GM10248 (cell line): ENCODE measurements at places on chromosomes 6 and 20.
A peak's percentile ranks its signal among the peaks of the same experiment; 100 is the strongest.

DNA sequence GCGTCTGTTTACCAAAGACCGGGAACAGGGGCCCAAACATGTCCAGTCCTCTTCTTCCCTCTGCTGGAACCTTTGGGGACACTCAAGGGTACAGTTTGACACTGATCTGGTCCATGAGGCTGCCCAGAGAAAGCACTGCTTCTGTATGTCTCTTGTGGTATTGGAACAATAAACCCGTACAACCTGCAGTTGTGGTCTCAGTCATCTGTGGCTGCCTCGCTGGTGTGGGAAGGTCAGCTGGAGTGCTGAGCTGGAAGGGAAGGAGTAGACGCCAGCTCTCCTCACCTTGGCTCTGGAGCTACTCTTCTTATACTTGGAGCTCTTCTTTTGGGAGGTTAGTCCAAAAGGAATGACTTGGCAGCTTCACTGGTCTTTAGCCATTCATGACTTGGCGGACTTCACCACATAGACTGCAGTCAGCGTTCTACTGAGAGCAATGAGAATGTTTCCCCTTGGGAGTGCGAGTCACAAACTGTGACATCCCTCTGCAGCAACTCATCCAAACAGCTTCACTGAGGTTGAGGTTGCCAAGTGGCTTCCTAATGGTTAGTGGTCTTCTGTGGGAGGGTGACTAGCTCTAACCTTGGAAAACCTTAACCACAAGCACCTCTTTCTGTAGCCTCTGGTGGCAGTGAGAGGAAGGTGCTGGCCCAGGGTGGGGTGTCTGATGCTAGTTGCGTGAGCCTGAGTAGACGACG lies 81.2 kb downstream of the ASXL1 start:
- no peak for DNase-seq

DNA sequence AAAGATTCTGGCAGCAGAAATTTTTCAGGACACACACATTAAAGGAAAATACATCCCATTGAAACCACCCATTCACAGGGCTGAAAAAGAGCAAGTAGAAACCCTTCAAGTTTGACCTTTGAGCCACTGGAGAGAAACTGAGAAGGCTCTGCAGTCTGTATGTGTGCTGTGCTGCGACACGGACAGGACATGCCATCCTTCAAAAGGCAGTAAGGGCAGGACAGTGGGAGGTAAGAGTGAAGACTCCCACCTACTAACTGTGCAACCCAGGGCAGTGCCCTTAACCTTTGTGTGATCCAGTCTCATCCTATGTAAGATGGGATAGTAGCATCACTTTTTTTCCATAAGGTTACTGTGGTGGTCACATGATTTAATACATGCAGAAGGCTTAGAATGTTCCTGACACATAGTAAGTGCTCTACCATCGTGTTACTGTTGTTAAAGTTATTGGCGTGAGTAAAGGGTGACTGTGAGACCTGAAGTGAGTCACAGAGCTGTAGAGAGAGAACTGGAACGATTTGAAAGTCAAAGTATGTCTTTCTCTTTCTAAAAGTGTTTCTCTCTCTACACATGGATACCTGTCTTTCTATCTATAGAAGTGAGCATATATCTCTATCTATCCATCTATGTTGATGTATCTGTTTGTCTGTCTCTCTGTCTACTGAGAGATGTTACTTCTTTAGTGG lies 153.7 kb upstream of the OLIG3 start:
- DNase-seq = no peak

DNA sequence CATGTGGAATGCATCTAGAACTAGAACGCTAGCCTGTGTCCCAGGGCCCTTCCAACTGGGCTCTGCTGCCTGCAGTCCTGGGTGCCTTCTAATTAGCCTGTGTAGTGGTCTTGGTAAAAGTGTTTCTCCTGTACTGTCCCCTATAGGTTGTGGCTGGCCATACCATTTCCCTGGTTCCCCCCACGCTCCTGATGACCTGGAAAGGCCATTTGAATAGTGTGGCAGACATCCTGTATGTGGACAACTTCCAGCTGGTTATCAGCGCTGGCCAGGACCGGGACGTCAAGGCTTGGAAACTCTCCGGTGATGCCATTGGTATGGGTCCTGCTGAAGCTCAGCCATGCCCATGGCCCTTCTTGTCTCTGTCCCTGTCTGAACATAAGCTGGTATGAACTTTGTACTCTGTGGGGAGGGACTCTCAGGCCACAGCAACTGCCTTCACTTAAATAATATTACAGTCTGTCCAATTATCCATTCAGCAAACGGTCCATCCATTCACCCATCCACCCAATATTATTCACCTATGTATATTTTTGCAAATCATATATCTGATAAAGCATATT lies 60.7 kb downstream of the SUN5 start:
- DNase-seq = no peak

- peak; percentile 15 for DNase-seq
Measured at GRCh38 chr6:73085443-73085871, 139.8 kb downstream of the KHDC1L start.

DNA sequence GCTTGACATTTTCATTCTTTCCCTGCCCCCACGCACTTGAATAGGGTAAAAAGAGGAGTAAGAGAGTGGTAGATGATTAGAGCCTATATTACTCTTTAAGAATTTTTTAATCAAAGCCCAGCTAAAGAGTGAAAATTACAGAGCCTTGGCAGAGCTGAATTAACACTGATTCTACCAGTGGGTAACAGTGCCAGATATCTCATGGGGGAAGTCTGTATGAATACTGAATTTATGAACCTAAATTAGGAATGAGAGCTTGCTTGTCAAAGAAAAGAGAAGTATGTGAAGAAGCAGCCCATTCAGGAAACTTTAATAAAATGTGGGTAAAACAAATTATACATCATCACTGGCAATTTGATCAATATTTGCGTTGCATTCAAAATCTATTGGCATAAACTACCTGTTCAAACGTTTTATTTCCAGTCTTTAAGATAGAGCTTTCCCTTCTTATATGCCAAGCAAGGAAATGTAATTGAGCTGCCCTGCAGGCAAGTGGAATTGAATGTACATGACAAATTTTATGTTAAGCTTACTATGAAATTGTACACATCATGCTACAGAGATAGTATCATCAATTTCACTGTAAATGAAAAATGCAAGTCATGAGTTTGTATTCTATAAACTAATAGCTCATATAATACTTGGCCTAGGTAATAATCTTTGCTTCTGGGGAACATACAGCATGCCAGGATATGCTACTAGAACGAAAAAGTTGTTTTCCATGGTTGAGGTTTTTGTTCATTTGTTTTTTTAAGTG lies 14.5 kb downstream of the SOBP start:
- DNase-seq = no peak

GRCh38 chr6:2108700-2109306 lies 136.6 kb downstream of the GMDS start:
- DNase-seq = no peak

GRCh38 chr6:53257001-53257400 lies 91.7 kb downstream of the ELOVL5 start:
- no peak for DNase-seq

- DNase-seq = no peak
Measured at GRCh38 chr6:90079560-90080490, 185.6 kb downstream of the GJA10 start.

- DNase-seq = no peak
Measured at GRCh38 chr6:127716465-127716864, 139.5 kb downstream of the C6orf58 start.

DNA sequence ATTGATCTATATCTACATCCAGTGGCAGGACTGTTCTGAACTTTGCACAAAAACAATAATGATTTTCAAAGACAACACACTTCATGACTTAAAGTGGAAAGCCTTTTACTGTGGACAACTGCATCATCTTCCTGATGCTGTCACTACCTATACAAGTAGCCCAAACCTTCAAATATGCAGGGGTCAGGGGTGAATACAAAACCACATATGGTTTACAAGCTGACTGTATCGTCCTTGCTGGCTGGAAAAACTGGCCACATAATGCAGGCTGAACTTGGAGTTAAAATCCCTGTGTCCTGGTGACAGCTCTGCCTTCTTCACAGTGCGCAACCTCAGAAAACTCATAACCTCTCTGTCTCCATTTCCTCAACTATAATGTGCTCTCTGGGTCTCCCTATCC lies 128.9 kb downstream of the GMDS start:
- no peak for DNase-seq

GRCh38 chr6:106556368-106556960 lies 72.8 kb downstream of the RTN4IP1 start:
- DNase-seq = no peak

DNA sequence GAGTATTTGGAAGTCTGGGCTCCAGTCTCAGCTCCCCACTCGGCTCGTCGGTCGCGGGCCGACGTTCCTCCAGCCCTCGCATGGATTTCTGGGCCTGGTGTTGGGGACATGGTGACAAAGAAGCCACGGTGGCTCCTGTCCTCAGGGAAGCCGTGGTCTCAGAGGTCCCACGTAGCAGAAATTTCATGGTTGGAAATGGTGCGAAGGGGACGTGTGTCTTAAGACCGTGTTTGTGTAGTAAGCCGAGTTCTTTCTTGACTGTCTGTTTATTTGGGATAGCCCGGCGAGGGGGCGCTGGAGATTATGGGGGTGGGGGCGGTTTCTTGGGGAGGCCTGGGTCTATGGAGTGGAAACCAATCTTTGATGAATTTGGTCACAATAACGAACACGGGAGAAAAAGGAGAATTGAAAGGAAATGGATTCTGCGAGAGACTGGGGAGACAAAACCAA lies 23.5 kb upstream of the MAP3K7 start:
- DNase-seq = peak; percentile 15

DNA sequence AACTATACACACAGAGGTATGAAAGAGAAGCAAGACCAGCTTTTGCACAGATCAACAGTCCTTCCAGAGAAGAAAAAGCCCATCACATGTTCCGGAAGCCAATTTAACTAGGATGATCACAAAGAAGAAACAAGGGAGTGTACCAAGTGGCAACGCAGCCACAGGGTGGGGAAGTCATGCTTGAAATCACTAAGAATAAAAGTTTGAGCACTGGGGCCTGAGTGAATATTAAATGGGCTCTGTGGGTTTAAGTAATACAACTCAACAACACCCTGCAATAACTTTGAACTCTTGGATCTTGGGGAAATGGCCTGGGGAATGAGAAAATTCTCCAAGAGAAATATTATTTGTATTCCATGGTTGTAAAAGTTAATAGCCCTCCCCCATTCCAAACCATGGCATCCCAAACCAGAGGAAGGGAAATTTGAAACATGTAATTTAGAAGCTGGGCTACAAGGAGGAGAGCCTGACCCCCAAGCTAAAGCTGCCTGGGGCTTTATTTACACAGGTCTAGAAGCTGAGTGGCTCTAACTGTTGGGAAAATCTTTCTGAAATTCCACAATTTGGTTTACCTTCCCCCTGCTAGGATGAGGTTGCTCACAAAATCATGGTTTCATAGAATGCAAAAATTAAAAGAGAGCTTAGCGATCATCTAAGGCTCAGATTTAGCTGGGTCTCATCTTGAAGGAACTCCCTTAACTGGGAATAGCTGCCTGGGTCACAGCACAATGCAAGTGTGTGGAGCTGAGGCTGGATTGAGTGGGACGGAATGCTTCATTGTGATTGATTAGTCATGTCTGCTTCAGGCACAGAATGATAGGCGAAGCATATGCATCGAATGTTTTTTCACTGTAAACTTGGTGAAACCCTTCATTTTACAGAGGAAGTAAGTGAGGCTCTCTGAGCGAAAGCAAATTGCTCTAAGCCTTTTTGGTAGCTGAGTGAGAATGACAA lies 143.6 kb downstream of the BMP7 start:
- DNase-seq = no peak

GRCh38 chr6:90466154-90466940 lies 120.5 kb downstream of the MAP3K7 start:
- no peak for DNase-seq

- DNase-seq = no peak
Measured at GRCh38 chr20:24296477-24297261, 172.8 kb upstream of the SYNDIG1 start.

GRCh38 chr6:25968769-25969168 lies 6.2 kb downstream of the TRIM38 start:
- DNase-seq = no peak

DNA sequence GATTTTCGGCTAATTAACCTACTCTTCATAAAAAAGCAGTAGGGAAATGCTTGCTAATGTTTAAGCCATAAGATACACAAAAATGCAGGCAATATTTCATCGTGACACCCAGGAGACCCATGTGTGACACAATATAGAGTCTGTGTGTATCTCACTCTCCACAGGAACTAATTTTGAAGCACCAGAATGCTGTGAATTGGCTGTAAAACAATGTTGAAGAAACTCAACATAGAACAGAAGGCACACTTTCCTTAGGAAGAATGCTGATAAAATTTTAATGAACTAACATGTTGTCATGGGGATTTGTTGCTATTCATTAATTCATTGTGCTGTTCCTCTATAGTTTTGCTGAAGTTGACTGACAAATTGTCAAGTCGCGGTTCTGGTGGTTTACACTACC lies 249.4 kb upstream of the TFAP2D start:
- DNase-seq = no peak

- DNase-seq = no peak
Measured at GRCh38 chr20:859751-860231, 26.3 kb downstream of the FAM110A start.

DNA sequence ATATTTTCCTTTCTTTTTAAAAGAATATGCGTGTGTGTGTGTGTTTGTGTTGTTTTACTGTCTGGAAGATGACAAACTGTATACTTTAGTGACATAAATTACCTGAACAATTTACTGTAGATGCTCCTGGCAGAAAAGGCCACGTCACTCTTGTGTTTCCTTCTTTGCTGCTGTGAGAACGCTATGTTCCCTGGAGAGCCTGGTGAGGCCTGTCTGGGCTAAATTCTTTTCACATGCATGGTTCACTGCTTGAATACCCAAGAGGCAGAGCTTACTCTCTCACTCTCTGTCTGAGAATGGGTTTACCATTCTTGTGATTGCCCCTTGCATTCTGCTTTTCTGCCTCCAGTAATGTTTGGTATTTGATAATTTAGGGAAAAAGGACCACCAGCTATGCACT lies 64.3 kb downstream of the EDN1 start:
- no peak for DNase-seq

DNA sequence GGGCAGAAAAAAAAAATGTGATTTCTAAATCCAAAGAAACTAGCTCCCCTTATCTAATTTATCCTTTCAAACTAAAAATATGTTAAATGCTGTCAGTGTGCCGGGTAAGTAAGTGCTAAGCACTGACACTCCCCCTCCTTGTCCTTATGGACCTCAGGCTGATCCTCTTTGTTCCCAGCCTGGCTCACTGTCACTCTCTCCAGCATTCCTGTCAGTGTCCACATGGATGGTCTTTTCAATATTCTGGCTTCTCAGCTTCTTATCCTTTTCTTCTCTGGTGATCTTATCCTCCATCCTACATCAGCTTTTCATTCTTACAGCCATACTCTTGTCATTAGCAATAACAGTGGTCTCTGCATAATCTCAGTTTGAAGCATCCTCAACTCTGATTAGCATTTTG lies 55.0 kb downstream of the BCKDHB start:
- DNase-seq = no peak

GRCh38 chr6:35970181-35970580 lies 49.3 kb upstream of the SRPK1 start:
- no peak for DNase-seq
